Stimulated activated CD4-positive, alpha-beta T cell treated with anti-CD3 and anti-CD28 coated beads, Interleukin-4, amount 100 ng/mL, for 4 hours (primary cell): ENCODE measurements at places on chromosomes 16 and 17.

GRCh38 chr16:27258241-27258734 is 10.3 kb downstream of the NSMCE1 start:
- no peak for DNase-seq

DNA sequence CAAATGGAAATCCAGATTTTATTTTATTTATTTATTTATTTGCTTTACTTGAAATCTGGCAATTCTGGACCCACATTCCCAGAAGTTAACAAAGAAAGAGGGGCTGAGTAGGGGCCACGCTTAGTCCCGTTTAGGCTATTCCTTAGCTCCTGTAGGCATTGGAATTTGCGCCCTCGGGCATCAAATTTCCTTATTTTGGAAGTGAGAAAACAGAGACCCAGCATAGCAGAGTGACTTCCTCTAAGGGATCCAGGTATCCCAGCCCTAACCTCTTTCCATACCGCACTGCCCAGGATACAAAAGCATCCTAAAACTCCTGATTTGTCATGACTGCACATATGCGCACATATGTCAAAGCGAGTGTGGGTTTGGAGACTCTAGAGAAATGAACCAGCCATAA is 19.0 kb upstream of the SMG1 start:
- no peak for DNase-seq

- DNase-seq, result no peak
These were observed 45.9 kb upstream of the B4GALNT2 start for GRCh38 chr17:49086649-49087048.

DNA sequence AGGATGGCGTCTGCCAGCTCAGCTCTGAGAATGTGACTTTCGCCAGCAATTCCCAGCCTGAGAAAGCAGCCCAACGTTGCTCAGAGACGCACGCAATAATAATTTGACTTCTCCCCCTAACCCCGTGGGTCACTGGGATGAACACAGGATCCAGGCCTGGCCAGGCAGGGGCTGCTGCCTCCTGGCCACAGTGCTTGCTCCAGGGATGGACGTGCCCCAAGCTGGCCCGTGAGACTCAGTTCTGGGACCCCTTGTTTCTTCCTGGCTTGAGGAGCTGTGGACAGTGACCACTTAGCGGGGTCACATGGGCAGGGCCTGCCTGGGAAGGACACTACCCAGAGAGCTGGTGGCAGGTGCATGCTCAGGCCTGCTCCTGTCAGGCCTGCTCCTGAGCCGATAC is 13.5 kb upstream of the DPEP1 start:
- no peak for DNase-seq

DNA sequence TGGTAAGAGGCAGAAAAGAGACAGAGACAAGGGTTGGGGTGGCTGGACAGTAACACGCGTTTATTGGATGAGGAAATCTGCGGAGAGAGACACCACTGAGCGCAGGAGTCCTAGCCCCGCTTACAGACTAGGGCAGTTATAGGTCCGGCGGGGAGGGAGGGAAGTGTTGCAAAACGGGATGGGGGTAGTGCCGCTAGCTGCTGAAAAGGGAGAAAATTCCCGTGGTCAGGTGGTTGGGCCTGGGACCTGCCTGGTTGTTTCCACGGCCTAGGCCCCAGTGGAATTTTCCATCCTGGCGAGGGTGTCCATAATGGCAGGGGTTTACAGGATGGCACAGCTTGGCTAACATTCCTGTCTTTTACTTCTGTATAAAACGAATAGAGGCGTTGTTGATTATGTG is 5.5 kb upstream of the CPHXL2 start:
- DNase-seq, result no peak

- DNase-seq, result no peak
These were observed 387.5 kb downstream of the UTP18 start for GRCh38 chr17:51647826-51648225.

GRCh38 chr17:35342276-35342675 is 31.1 kb downstream of the SLFN11 start:
- no peak for DNase-seq

DNA sequence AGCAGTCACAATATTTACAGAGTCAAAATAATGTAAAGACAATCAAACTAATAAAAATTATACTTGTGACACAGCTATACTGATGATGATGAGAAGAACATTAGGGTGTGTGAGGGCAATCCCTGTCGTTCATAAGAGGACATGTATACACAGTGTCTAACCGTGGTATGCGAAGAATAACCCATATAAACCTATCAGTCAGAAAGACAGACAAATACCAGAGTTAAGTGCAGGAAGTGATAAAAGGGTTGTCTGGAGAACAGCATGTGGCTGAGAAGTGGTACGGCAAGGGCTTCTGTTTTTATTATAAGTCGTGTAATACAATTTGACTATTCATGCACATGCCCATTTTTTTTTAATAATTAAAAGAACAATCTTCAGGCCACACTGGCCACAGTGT is 46.7 kb downstream of the LMF1 start:
- DNase-seq, result no peak

DNA sequence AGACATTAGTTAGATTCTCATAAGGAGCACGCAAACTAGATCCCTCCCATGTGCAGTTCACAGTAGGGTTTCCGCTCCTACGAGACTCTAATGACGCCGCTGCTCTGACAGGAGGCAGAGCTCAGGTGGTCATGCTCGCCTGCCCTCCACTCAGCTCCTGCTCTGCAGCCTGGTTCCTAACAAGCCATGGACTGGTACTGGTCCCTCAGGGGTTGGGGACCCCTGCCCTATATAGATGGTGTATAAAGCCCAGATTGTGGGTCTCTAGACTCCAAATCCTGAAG is 52.1 kb upstream of the LYRM9 start:
- no peak for DNase-seq

DNA sequence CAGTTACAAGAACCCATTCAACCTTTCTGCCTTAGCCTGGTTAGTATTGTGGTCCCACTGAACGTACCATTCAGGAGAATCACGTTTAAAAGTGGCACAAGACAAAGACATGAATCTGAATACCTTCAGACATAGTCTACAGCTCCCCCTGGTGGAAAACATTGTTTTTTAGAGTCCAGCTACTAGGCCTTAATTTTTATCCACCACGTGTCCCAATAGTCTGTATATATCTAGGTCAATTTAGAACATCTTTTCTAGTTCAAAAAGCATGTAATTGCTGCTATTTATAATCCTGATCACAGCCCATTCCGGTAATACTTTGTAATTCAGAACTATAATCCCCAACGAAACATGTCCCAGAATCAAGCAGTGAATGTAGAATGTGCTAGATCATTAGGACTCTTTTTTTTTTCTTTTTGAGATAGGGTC is 13.7 kb upstream of the GUCY2D start:
- peak; percentile 18 for DNase-seq

DNA sequence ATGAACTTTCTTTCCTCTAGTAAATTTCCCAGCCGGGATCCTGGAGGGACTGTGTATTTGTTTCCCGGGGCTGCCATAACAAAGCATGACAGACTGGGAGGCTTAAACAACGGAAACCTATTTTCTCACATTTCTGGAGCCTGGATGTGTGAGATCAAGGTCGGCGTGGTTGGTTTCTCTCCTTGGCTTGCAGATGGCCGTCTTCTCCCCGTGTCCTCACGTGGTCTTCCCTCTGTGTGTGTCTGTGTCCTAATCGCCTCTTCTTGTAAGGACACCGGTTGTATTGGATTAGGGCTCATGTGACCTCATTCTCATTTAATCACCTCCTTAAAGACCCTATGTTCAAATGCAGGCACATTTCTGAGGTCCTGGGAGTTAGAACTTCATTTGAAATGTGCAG is 22.0 kb upstream of the USP10 start:
- DNase-seq, result no peak

DNA sequence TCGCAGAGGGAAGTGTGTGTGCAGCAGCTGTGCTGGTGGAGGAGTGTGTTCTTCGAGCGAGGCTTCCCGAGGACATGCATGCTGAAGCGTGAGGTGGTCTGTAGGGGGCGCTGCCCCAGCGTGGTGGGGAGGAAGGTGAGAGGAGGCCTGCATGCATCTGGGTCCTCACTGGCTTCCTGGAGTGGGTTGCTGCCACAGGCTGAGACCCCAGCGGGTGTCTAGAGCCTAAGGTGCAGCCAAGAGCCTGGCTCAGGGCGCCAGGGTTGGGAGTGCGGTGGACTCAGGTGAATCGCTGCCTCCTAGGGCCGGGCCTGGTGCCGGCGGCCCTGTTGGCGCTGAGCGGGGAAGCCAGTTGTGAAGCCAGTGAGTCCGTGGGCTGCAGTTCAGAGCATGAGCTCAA is 7.5 kb upstream of the HSD3B7 start:
- no peak for DNase-seq

DNA sequence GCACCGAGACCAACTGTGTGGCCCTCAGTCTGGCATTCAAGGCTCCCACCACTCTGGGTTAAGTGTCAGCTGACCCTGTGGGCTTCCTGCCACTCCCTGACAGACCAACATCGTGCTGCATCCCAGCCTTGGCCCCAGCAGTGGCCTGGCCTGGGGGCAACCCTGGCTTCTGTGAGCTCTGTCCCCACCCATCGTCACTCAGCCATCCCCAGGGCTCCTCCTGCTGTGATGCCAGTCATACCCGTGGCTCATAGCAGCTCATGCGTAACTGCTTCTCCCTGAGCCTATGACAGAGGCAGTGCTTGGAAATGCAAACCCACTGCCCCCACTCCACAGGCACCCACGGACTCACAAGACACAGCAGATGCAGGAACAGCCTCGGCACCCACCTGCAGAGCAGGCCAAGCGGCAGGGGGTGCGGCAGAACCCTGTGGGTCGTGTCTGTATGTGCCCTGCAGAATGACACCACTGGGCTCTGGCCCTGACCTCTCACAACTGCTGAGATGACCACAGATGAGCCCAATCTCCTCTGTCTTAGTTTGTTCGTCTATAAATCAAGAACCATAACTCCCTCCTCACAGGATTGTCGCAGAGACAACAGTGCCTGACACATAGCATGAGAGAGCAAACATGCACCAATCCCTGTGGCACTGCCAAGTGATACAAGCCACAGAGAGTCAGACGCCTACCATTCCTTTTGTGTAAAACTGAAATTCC is 26.6 kb downstream of the PIEZO1 start:
- no peak for DNase-seq

- no peak for DNase-seq
These were observed 18.2 kb upstream of the RASL10B start for GRCh38 chr17:35713069-35713728.

DNA sequence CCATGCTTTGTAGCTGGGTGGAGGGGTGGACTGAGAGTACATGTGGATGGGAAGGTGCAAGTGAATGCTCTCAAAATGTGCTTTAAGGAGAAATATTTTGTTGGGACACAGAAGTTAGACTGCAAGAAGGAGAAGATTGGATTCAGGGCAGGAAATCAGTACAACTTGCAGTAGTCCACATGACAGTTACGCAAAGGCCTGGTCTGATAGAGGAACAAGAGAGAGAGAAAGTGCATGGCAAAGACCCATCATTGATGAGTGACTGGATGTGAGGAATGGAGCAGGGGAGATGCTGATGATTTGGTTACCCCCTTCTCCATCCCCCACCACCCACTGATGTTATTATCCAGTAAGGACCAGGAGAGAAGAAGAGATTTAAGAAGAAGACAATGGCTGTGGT is 472.8 kb downstream of the MAF start:
- DNase-seq, result no peak

GRCh38 chr16:77647726-77648125 is 74.6 kb upstream of the NUDT7 start:
- DNase-seq, result no peak

GRCh38 chr16:66304961-66305360 is 61.5 kb upstream of the CDH5 start:
- no peak for DNase-seq

GRCh38 chr16:88705076-88705684 is 1.0 kb downstream of the RNF166 start:
- DNase-seq, result no peak

DNA sequence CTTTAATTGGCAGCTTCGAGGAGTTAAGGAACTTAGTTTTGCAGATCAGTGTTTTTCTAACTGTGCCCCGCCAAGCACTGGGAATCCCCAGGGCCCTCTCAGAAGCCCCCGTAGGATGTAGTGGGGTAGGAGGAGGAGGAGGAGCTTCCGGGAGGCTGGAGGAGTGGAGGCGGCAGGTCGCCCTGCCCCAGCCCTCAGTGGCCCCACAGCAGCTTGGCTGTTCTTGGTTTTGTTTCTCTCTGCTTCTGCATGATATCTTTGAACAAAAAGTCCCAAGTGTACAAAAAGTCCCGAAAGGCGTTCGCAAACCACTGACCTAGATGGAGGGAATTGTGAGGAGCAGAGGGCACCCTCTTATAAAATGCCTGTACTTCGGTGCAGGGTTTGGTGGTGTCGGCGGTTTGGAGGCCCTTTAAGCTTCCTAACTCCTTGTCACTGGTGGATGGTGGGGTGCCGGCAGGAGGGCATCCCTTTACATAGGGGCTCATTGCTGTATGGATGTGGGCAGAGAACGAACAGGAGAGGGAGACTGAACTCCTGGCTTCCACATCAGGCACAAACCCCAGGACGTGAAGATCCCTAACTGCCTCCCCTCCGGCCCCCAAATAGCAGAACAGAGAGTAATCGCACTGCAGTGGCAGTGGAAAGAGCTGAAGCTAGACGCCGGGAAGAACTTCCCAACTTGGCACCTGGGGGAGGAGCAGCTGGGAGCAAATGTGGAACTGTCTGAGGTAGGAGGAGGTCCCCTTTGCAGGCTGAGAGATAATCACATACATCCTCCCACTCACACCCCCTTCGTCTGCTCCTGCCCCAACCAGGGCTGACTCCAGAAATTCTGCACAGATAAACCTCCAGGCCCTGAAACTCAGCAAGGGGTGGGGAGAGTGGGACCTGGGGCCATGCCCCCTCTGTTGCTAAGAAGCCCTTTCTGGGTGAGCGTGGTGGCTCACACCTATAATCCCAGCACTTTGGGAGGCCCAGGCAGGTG is 20.1 kb downstream of the EPOP start:
- no peak for DNase-seq

- peak; percentile 19 for DNase-seq
These were observed 10.0 kb downstream of the GPR179 start for GRCh38 chr17:38333635-38334295.

DNA sequence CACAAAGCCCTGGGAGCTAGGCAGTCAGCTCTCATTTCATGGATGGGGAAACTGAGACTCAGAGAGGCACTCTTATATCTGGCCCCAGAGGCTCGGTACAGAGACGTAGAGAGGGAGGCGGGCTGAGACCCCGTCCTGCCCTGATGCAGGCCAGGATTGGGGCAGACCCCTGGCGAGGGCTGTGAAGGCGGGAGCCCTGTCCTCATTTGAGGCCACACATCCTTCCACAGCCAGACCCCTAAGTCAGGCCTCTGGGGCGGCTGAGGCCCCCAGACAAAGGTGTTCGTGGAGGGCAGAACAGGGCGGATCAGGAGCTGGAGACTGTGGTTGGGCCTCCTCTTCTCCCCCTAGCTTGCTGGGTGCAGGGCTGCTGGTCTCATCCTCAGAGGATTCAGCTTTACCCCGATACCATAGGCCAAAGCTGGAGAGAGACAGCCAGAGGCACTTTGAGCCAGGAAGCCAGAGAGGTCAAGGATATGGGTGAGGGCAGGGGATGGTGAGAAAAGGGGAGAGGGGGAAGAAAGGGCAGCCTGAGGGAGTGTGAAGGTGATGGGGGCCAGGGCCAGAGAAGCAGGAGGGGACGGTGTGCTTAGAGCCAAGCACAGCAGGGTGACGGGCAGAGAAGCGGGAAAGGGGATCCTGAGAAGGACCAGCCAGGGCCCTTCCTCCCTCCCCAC is 805 bp upstream of the SCARF1 start:
- no peak for DNase-seq

- DNase-seq, result no peak
These were observed 38.9 kb downstream of the KANSL1 start for GRCh38 chr17:46154151-46154816.
